ENCODE measurements at places on chromosomes 5 and 9. TPM values are rescaled to one million over a fixed set of nuclear protein-coding genes. Genes with fewer than 3 reads are reported as not detected.

Gene TRMT10B
- 11.5 TPM for total RNA-seq

Gene THG1L
- total RNA-seq = 33.5 TPM

Gene NR2F1
- not detected for total RNA-seq

DNA sequence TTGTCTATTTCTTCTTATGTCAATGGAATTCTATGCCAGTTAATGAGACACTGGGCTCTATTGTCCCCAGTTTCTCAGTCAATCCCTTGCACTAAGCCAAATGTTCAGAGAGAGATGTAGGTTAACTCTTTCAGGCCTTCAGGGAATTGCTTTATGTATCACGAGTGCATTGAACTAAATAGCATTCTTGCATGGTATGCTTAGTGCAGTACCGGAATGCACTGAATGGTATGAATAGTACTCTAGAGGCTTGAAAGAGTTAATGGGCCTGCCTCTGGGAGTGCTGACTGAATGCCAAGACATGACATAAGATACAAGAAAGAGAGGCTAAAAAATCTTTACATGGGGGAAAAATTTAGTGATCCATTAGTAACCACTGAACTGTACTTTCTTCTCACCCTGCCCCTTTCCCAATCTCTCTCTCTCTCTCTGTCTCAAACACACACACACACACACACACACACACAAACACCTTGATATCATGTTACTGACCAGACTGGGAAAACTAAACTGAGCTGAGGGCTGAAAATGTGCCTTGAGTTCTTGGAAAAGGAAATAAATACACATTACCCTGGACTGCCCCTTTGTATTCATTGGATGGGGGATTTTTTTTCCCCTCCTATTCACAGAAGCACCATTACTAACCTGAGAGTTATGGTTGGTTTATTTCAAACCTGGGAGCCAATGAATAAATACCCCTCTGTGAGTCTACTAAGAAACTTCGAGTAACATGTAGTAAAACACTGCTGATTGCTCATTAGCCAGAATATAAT lies 35.4 kb upstream of the TMC1 start:
- DNase-seq = no peak

Gene KIF24
- 5.7 TPM for total RNA-seq

DNA sequence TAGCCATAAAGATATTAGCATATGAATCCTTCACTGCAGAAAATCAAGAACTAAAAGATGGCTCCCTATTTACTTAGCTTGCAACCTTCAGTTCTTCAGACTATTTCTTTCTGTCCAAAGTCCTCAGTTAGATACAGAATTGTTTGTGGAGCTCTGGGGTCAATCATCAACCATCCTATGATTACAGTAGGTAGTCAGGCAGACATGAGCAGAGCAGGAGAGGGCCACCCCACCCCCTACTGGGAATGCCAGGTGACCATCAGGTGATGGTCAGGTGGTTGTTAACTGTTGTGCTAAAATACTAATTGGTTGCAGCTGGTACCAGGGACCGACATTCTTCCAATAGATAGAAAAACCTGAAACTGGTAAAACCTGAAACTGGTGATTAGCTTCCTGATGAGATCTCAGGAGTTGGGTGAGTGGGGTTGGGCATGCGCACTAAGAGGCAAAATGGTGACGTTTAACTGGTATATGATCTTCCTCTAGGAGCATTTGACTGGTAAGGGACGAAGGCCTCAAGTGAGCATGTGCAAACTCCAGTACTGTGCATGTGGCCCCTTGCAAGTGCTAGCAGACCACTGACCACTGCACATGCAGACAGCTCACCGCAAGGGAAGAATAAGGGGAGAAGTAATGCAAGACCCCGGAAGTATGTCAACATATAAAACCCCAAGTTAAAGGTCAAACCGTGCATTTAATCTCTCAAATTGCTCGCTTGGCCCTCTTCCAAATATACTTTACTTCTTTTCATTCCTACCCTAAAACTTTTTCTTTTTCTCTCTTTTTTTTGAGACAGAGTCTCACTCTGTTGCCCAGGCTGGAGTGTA lies 13.6 kb downstream of the C9orf57 start:
- no peak for DNase-seq

DNA sequence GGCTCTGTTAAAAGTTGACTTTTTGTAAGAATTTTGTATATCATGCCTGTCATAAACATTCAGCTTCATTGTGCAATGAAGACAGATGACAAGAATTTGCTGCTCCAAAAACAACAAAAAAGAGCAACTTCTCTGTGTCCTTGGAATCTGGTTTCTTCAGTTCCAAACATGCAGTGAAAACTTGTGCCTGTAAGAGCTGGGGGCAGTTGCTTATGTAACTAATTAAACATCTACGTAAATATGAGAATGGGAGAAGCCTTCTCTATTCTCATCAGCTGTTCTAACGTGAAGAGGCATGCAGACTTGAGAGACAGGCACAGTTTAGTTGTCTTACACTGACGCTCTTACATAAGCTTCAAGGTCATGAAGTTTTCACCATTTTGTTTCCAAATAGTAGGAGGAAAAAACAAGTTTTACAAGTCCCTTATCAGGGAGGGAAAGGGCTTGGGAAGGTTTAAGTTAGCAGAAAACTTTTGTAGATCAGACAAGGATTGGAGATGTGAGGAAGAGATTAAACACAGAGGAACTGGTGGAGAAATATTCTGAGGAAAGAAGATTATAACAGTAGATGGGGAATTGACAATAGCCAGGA lies 170.4 kb downstream of the RFK start:
- DNase-seq = no peak

Gene VLDLR
- 10.3 TPM for total RNA-seq

GRCh38 chr5:93580063-93580926 lies 724 bp downstream of the NR2F1-AS1 start:
- peak; percentile 25 for DNase-seq

GRCh38 chr5:105617436-105618215 lies 2053.1 kb downstream of the EFNA5 start:
- DNase-seq = no peak

DNA sequence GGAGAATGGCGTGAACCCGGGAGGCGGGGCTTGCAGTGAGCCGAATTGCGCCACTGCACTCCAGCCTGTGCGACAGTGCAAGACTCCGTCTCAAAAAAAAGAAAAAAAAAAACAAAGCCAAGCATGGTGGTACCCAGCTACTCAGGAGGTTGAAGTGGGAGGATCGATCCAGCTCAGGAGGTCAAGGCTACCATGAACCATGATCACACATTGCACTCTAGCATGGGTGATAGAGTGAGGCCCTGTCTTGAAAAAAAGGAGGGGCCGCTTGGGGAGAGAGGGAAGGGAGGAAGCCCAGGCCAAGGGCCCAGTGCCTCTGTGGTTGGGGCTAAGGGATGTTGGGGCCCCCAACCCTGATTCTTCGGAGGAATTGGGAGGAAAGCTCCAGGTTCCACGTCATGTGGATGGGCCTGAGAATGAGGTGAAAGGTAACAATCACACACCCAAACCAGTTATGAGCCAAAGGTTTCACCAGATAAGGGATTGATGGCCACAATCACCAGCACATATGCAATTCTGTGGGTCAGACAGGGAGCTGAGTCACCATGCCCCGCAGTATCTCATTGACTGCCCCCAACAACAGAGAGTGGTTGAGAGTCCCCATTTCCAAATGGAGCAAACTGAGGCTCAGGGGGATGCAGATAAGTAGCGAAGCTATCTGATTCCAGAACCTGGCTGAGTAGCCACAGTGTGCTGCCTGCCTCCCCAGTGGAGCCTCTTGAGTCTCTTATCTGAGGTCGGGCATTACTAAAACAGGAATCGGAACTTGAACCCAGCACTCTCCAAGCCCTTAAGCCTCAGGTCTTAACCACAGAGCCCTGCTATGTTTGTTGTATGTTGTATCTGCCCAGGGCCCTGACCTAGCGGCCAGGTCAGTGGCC lies 20.5 kb downstream of the SWI5 start:
- DNase-seq = no peak

DNA sequence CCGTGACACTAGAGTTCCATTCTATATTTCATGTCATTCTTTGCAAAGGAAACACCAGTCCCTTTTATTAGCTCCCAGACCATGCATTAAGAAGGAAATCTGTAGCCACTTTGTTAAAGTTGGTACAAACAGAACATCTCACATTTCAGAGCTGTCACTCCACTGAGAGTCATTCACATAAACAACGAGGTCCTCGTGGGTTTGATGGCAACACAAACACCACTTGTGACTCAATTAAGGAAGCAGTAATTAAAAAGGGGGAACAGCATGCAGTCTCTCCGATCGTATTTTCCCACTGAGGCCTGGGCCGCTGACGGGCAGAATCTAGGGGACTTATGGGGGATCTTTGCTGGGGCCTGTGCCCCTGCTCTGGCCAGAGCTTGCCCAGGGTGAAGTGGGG lies 94.2 kb upstream of the ZNF618 start:
- no peak for DNase-seq

GRCh38 chr9:19174127-19174912 lies 47.0 kb upstream of the PLIN2 start:
- DNase-seq = peak; percentile 79

Gene IL12B
- not detected for total RNA-seq

- no peak for DNase-seq
These were observed 172.6 kb upstream of the ZNF608 start for GRCh38 chr5:124919076-124919475.

DNA sequence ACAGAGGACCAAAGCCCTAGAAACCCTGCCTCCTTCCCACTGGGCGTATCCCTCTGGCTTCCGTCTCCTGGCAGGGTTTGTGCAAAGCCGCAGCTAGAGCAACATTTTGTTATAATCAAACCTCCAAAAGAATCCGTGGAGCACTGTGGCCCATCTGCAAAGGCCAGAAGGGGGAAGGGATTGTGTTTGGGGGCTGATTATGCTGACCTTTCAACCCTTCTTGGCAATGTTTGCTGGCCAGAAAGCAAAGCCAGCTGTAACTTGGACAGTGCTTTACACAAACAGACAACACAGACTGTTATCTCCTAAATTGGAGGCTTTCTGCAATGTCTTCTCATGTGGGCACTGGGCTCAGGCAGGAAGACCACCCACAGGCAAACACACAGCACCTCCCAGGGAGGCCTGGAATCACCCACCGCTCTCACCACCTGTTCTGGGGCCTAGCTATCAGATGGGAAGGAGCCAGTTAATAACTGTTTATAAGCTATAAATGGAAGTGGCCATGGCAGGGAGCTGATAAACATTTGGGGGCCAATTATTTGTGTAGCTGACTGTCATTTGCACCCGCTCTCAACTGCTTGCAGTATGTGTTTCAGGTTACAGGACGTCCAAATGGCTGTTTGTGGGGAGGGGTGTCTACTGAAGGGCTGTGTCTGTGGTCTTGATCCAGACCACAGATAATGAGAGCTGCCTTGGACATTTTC lies 121.6 kb upstream of the ERCC6L2 start:
- no peak for DNase-seq

- DNase-seq = no peak
These were observed 130.0 kb upstream of the LHFPL2 start for GRCh38 chr5:78778538-78778937.

- DNase-seq = no peak
These were observed 128.1 kb downstream of the STARD4 start for GRCh38 chr5:111384220-111384619.

Gene SNX30
- total RNA-seq = 4.4 TPM

GRCh38 chr5:103132684-103133083 lies 12.6 kb downstream of the PPIP5K2 start:
- no peak for DNase-seq

GRCh38 chr5:167489202-167489601 lies 802.2 kb upstream of the WWC1 start:
- no peak for DNase-seq

GRCh38 chr5:149674686-149675085 lies 55.4 kb upstream of the PPARGC1B start:
- no peak for DNase-seq

- DNase-seq = peak; percentile 69
These were observed 13.1 kb downstream of the LRRC26 start for GRCh38 chr9:137156567-137157375.

- DNase-seq = no peak
These were observed 9.8 kb upstream of the CTSL start for GRCh38 chr9:87716141-87716540.

Gene SPINK6
- total RNA-seq = not detected

Gene SLC36A3
- not detected for total RNA-seq

Gene LCN9
- not detected for total RNA-seq

Gene TAS2R1
- not detected for total RNA-seq

- DNase-seq = peak; percentile 30
These were observed 63.5 kb downstream of the ENC1 start for GRCh38 chr5:74576941-74577456.

Gene IL4
- total RNA-seq = 6.8 TPM

DNA sequence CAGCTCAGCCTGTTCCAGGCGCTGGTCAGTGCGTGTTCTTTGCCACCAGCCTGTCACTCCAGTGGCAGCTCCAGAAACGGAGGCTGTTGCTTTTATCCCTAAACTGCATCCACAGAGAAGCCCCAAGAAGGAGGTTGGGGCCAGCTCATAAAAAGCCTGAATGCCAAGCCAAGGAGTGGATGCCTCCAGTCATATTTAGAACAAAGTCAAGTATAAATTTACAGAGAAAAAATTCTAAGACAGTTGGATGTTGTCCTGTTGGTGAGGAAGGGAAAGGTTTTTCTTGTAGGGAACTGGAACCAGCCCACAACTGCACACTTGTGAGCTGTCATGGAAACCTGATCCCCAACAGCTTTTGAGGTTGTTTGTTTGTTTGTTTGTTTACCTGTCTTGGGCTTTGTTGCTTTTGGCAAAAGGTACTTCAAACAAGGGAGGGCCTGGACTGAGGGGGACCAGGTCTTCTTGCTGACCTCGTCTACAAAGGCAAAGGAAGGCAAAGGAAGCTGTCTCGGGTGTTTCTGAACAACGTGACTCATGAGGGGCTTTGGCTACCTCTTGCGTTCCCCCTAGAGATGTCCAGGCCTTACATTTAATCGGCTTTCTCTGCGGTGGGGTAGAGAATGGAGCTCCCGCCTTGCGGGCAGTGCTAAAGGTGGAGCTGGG lies 36.7 kb downstream of the OLFML2A start:
- DNase-seq = no peak

DNA sequence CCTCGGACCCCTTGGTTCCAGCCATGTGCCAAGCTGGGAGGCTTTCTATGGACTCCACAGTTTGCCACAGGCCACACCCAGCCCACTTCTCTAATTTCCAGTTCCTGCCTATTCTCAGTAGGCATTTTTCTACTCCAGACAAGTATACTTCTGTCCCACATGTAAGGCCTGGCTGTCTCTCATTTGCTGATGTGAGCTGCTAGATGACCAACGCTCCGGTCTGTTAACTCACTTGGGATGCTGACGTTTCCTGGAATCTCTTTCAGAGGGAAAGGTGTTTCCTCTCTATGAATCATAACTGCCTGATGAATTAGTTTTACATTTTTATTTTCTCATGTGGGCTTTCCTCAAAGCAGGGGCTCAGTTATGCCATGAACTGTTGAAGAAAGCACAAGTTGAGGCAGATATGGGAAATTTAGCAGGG lies 36.3 kb downstream of the ERGIC1 start:
- DNase-seq = no peak
